ENCODE measurements at places on chromosomes 16 and 17.

- DNase-seq: no peak
Observed at GRCh38 chr16:55668340-55669281, 12.8 kb downstream of the SLC6A2 start.

- DNase-seq: no peak
Observed at GRCh38 chr17:66331038-66331816, 28.8 kb downstream of the PRKCA start.

GRCh38 chr17:39553341-39553945 lies 54.3 kb downstream of the NEUROD2 start:
- DNase-seq: no peak

GRCh38 chr16:30947859-30948666 lies 805 bp upstream of the ORAI3 start:
- DNase-seq: no peak

GRCh38 chr16:1337486-1337885 lies 4.0 kb downstream of the BAIAP3 start:
- no peak for DNase-seq

DNA sequence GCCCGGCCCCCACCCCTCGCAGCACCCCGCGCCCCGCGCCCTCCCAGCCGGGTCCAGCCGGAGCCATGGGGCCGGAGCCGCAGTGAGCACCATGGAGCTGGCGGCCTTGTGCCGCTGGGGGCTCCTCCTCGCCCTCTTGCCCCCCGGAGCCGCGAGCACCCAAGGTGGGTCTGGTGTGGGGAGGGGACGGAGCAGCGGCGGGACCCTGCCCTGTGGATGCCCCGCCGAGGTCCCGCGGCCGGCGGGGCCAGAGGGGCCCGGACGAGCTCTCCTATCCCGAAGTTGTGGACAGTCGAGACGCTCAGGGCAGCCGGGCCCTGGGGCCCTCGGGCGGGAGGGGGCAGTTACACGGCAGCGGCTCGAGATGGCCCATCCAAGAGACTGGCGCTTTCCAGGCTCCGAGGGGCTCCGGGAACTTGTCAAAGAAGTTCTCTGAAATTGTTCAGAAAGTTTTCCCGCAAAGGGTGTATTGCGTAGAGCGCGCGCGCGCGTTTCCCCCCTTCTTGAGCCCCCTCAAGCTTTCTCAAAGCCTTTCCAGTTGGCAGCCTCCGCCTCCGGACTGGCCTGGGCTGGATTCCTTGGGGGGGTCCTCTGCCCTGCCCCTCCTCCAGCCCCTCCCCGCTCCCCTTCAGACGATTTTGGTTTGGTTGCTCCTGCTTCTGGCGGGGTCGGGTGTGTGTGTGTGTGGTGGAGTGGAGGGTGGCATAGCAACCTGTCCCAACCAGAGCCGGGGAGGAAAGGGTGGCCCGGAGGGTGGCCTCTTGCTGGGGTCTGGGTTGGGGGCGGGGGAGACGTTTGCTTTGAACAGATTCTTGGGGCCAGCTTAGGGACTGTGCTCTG lies 504 bp downstream of the ERBB2 start:
- DNase-seq: no peak

GRCh38 chr16:68756239-68756915 lies 19.3 kb downstream of the CDH1 start:
- DNase-seq: no peak

- DNase-seq: no peak
Observed at GRCh38 chr16:55922662-55923061, 47.5 kb upstream of the CES5A start.

DNA sequence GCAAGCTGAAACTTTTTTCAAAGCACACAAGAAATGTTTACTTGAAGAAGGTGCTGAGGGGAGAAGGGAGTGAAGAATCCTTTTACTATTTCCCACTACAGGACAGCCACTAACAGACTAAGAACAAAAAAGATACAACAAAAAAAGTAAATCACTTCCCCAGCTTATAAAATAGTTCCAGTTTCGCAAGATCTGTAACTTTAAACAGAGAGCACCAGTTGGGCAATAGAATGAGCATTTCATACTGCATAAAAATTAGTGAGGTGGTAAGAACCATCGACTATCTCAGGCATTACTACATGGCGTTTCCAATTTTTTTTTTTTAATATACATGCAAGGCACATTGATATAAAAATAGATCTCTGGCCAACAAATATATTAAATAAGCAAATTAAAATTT lies 11.1 kb downstream of the CRYBA1 start:
- no peak for DNase-seq

DNA sequence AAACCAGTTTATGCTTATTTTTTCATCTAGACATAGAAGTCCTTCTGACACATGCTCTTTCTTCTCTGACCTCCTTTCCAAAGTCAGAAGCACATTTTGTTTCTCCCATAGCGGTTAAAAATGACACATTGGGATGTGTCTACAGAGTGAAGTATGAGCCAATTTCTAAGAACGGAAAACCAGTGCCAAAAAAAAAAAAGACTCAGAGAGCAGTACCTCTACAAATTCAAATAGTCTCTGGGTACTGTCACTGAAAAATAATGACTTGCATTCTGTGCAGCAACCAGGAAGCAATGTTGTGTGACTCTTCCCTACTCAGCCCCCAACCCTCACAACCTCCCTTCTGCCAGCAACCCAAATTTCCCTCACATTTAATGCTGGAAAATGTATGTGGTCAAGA lies 145.5 kb upstream of the PMFBP1 start:
- no peak for DNase-seq

DNA sequence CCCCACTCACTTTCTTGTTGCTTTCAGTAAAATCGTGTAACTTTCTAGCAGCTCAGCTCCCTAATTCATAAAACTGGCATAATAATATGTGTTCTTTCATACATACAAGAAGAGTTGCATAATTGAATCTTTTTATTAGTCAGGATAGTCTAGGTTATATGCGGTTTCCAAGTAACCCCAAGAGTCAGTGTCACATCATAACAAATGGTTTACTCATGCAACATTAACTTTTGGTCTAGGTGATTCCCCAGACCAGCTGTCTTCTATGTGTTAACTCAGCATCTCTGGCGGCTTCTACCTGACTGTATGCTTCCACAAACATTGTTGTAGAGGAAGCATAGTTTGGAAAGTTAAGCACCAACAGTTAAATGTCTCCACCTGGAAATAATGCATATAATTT lies 1000.4 kb downstream of the CDH11 start:
- no peak for DNase-seq

DNA sequence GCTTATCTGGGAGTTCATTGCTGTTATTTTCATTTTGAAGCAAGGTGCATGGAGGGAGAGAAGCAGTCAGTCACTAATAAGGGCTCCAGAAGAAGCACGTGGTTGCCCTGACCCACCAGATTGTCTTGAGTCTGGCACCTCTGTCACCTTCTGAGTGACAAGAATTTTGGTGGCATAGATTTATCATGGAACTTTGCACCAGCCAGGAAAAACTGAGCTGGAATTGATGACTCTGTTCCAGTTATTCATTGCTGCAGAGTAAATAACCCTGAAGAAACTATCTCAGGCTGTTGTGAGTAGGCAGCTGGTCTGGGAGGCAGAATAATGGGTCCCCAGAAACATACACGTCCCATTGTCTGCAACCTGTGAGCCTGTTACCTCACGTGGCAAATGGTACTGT lies 44.8 kb downstream of the HSD17B2 start:
- no peak for DNase-seq

DNA sequence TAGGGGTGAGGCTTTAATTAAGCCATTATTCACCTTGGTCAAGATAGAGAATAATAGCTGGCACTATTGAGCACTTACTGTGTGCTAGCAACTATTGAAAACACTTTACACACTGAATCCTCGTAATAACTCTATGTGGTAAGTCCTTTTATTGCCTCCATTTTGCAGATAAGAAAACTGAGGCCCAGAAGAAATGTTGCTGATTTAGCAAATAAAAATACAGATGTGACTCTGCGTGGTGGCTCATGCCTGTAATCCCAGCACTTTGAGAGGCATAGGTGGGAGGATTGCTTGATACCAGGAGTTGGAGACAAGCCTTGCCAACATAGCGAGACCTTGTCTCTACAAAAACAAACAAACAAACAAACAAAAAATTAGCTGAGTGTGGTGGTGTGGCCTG lies 19.4 kb downstream of the OTOA start:
- DNase-seq: no peak

GRCh38 chr17:7654832-7655540 lies 4.3 kb downstream of the ATP1B2 start:
- no peak for DNase-seq

- DNase-seq: no peak
Observed at GRCh38 chr16:49330562-49331201, 42.9 kb upstream of the C16orf78 start.

DNA sequence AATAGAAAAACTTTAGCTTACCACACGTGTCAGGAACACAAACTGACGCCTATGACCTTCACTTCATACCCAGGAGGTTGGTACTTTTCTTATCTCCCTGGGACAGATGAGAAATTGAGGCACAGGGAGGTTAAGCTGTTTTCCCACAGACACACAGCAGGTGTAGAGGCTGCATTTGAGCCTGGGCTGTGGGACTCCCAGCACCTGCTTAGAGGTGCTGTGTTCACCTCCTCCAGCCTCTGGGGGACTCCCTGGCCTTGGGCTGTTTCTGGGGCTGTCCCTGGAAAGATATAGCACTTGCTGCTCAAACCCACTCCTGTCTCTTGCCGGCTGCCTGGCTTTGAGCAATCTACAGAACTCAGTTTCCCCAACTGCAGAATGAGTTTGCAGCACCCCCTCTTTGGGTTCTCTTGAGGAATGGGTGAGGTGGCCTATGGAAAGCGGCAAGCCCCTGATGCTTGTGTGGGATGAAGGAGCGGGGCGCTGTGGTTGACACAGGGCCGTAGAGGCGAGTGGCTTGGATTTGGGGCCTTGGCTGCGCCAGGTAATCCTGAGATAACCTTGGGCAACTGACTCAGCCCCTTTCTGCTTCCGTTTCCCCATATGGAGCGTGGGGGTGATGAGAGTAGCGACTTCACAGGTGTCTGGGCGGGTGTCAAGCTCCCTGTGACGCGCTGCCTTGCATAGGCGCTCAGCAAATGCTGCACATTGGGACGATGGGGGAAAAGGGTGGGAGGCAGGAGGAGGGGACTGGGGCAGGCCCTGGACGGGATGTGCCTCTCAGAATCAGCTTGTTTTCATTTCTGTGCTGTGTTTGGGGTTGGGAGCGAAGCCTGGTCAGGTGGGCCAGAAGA lies 104.5 kb upstream of the CIBAR2 start:
- DNase-seq: no peak

- DNase-seq: no peak
Observed at GRCh38 chr17:61659437-61659836, 68.4 kb upstream of the NACA2 start.

DNA sequence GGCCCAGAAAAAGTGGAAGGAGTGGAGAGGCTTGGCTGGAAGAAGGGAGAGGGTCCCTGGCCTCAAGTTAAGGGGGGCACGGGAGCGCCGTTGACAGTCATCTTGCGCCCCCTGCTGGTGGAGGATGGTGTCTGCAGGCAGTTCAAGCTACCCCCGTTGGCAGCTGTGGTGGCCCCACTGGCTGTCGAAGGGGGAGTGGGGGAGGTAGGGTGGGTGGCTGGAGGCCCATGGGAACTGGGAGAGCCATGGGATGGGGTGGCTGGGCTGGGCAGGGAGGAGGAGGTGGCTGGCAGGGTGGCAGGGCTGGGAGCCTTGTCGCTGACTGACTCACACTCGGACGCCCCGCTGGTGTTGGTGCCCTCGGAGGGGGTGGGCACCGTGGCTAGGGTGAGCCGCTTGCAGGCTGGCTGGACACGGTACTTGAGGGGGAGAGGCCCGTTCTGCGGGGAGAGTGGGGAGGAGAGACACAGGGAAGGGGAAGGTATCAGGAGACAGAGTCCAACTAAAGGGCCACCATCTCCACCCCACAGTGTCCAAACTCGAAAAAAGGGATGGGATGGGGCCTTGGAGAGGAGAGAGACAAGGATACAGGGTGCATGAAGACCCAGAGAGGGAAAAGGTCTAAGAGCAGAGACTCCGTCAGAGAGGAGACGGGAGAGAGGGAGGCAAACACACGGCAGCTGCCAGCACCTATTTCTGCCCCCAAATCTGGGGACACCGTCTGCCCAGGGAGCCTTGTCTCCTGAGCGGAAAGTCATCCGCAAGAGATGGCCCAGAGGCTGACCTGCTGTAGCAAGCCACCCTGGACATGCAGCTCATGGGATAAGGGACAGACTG lies 5.2 kb downstream of the CISD3 start:
- DNase-seq: peak; percentile 24

GRCh38 chr16:85592700-85593493 lies 20.2 kb upstream of the GSE1 start:
- DNase-seq: no peak

GRCh38 chr17:20981046-20981920 lies 61.5 kb downstream of the USP22 start:
- no peak for DNase-seq

DNA sequence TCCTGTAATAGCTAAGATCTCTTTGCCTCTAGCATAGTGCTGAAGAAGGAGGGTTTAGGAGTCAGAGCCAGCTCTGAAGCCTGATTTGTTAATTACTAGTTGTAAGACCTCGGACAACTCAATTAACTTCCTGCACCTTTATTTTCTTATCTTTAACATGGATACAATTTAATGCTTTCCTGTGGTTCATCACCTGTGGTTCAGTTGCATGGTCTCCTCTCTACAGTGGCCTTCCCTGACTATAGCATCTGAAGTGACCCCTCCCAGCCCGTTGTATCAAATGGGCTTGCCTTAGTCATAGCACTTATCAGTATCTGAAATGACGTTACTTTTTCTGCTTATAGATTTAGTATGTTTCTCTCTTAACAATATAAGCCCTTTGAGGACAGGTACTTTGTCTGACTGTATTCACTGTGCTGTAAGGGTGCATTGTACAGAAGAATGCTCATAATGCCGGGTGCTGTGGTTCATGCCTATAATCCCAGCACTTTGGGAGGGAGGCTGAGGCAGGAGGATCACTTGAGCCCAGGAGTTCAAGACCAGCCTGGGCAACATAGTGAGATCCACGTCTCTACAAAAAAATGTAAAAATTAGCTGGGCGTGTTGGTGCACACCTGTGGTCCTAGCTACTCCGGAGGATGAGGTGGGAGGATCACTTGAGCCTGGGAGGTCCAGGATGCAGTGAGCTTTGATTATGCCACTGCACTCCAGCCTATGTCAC lies 2.6 kb upstream of the NDE1 start:
- DNase-seq: no peak

DNA sequence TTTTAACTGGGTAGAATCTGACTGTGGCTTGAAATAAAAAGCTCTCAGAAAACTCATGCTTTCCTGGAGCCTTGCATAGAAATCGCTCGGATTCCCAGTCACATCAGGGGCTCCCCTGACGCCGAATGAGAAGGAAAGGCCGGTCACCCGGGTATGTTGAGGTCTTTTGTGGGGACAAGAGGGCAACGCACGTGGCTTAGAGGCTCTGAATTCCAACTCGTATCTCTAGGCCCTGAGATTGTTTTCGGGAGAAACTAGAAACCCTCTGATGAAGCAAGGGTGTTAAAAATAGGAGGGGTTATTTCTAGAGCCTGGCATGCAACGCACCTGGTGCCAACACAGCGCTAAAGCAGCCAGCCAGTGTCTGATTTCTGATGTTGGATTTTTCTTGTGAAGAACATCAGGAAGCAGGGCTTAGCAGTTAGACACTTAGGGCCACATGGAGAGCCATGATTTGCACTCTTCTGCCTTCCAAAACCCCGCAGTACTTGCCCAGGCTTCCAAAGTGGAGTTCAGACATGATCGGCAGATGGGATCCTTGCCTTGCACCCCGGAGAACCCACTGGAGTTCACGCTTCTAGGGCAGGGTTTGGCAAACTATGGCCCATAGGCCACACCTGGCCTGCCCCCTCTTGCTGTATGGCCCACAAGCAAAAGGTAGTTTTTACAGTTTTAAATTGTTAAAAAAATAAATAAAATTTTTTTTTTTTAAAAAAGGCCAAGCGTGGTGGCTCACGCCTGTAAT lies 12.6 kb downstream of the CACNG1 start:
- no peak for DNase-seq

Data from stimulated activated CD4-positive, alpha-beta T cell treated with anti-CD3 and anti-CD28 coated beads, TNF-alpha, amount 100 ng/mL, for 1 hour (primary cell).